Activated CD4-positive, alpha-beta T cell treated with anti-CD3 and anti-CD28 coated beads, Interleukin-2, amount 10 ng/mL, durations not matched to agents 7 days and 5 days (primary cell): ENCODE measurements at places on chromosomes 3 and 15. TPM values are rescaled to one million over a fixed set of nuclear protein-coding genes. Genes with fewer than 3 reads are reported as not detected.

The CLRN1 gene
- not detected for total RNA-seq

DNA sequence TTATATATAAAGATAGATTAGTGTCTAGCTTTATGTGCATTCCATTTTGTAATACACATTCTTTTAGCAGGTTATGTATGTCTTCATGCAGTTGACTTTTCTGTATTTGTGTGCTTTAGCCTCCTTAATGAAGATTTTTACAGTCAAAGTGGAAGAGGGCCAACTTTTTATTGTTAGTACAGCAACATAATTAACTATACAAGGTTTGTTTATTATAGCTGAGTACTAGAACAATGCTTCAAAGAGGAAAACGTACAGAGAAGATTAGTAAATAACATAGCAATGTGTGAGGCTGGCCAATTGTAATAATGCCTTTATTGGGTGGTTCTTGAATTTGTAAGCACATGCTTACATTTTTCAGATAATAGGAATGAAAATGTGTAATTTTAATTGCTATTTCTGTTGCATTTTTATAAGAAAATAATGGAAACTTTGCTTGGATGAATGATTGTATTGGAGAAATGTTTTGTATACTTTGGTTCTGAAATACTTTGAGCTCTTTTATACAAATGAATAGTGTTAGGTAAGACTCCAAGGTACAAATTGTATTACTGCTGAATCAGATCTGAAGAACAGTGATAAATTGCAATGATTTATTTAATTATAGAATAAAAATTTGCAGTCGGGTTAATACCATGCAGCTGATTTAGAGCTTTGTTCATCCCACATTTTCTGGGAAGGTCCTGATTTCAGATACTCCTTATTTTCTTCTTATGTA, 41.4 kb downstream of the UBE2E2 start:
- peaks cover 2% of the 10 kb centered on the region for H3K4me1 ChIP-seq
- H3K27me3 ChIP-seq, result no peaks in the 10 kb centered on the region
- no peak for DNase-seq
- no peak overlapping the region for H3K4me3 ChIP-seq

DNA sequence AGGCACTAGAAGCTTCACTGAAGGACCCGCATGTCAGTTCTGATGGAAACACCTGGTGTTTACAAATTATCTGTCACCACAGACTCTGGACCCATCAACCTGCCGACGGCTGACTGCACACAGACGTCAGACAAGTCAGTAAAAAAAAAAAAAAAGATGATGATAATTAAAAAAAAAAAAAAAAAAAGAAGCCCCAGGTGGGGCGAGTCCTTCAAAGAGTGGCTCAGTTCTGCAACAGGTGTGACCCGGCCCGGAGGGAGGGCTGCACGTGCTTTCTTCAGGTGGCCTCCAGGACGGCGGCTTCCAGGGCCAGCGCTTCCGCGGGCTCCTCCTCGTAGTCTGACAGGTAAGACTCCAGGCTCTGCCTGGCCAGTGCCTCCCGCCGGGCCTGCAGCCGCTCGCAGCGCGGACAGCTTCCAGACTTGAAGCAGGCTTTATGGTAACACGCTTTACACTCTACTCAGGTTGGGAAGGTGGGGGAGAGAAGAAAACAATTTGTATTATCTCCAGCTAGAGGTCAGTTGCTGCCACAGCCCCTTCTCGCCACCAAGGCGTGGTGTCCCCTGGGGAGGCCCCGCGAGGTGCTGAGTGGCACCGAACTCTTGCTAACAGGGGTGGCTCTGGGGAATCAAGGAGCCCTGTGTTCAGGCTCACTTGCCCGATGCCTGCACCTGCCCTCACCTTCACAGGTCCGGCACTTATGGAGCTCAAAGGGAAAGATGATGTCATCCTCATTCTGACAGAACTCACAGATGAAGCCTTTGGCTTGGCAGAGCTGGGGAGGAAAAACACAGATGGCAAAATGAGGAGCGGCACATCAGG, 61.8 kb downstream of the RUBCN start:
- H3K27ac ChIP-seq, result no peak overlapping the region
- no peak overlapping the region for H3K4me3 ChIP-seq
- peaks cover 40% of the 10 kb centered on the region for H3K36me3 ChIP-seq
- no peak for DNase-seq
- no peaks in the 10 kb centered on the region for H3K27me3 ChIP-seq

The PRR20G gene
- not detected for total RNA-seq
